ENCODE measurements at places on chromosomes 11 and 22. TPM values are rescaled to one million over a fixed set of nuclear protein-coding genes. Genes with fewer than 3 reads are reported as not detected.

- no peak for DNase-seq
Measured at GRCh38 chr11:124583781-124584180, 14.0 kb downstream of the OR8A1 start.

GRCh38 chr11:17718510-17718962, 835 bp upstream of the MYOD1 start:
- DNase-seq = no peak

SMIM35 gene
- not detected for total RNA-seq

GRCh38 chr11:33725496-33725895, 10.7 kb downstream of the CD59 start:
- no peak for DNase-seq

KRTAP5-7 gene
- total RNA-seq = not detected

GRCh38 chr11:62428871-62429560, 10.2 kb downstream of the SCGB1A1 start:
- DNase-seq = no peak
